ENCODE measurements at places on chromosomes 7 and 10.

DNA sequence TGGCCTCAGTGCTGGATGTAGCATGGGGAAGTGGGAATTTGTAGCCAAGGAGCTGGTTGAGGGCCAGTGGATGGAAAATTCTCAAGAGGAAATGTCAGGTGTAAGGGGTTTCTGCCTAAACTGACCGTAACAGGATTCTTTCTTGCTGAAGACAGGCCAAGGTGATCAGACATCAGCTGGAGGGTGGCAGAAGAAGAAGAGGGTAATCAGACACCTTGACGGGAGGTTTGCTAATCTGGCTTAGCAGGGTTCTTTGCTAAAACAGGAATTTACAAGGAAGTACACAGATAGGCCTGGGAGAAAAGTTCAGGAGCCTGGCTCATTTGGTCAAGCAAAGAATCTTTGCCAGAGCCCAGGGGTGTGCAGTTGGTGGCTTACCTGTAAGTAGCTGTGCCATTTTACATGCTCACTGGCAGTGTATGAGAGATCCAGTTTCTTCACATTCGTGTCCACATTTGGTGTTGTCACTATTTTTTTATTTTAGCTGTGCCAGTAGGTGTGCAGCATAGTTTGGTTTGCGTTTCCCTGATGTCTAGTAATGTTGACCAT is 73.7 kb downstream of the BMPR1A start:
- peak; percentile 10 for DNase-seq

DNA sequence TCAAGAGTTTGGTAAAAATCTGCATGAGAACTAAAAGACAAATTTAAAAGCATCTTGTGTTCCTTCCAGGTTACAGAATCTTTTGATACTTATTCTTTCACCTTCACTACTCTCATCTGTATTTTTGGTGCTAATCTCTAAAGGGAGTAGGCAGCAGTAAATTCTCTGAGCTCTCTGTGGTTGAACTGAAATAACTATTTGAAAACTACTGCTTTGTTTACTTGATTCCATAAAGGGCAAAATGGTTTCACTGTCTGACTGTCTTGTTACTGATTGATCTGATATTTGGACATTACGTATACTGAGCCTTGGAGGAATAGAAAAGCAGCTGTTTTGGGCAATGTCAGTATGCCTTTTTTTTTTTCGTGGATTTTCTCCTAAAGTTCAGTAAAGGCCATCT is 103.3 kb downstream of the CHRM2 start:
- DNase-seq: no peak

DNA sequence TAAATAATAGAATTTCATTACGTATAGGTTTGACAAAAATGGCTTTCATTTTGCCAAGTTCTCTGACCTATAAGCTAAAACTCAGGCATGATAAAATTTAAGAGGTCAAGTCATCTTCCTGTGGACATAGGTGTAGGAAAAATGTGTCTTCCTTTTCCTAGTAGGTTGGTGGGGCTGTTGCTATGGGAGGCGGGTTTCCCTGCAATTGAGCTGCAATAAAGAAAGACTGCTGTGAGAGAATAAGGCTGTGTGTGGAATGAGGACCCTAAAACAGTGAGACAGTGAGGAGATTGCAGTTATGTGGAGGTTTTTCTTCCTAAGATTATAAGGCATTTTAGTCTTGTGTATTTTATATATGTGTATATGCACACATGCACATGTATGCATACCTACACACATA is 13.0 kb upstream of the SEMA3A start:
- DNase-seq: no peak

GRCh38 chr7:930975-931758 is 23.3 kb downstream of the ADAP1 start:
- no peak for DNase-seq

GRCh38 chr10:120394446-120394845 is 62.6 kb upstream of the PLPP4 start:
- DNase-seq: peak; percentile 19

DNA sequence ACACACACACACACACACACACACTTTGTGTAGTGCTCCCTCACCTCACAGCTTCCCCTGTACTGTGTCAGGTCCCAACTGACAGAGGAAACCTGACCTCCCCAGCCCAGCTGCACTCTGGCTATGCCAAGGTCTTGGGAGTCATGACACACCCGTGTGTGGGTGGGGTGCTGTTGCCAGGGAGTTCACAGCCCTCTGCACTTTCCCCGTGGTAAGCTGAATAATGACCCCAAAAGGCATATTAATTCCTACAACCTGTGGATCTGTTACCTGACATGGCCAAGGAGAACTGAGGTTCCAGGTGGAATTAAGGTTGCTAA is 8.9 kb upstream of the NANOS1 start:
- no peak for DNase-seq

DNA sequence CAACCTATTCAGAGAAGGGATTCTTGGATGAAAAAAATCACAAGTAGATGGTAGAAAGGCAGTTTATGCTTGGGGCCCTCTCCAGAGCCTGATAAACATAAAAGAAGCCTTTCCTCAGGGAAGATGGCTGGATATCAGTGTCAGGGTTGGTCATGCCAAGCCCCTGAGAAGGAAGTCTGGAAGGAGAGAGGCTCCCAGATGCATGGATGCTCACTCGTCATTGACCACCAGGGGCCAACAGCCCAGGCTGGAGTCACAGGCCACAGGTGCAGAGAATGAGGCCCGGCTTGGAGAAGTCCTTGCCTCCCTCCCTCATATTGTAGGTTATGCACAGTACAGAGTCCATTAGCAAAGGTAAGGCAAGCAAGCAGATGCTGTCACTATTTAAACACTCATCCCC is 506.7 kb downstream of the GRID1 start:
- DNase-seq: no peak

DNA sequence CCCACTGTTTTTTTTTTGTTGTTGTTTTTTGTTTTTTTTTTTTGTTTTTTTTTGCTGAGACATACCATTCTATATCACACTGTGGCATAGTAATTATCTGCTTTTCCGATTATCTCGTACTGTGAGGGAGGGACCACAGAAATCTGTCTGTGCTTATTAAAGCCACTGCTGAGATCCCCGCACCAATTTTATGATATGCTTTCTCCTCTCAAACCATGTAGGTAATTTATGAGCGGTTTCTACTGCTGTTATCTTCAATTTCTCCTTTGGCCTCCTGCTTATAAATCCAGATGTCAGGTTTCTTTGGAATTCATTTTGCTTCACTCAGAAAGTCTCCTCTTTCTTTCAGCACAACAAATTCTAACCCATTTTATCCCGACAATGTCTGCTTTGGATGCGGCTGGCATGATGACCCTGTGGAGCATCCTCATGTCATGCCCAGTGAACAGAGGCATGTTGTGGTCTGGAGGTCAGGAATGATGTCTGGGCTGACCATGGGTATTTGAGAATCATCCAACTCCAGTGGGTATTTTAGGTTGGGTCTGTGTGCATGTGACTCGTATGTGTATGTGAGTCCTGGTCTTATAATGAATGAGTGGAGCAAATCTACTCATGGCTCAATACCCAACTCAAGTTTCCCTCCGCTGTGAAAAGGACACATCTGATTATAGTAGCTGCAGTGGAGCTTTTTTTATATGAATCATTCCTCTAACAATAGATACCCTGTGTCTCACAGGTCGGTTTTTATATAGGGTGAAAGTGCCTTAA is 213.4 kb downstream of the GALNT17 start:
- no peak for DNase-seq

DNA sequence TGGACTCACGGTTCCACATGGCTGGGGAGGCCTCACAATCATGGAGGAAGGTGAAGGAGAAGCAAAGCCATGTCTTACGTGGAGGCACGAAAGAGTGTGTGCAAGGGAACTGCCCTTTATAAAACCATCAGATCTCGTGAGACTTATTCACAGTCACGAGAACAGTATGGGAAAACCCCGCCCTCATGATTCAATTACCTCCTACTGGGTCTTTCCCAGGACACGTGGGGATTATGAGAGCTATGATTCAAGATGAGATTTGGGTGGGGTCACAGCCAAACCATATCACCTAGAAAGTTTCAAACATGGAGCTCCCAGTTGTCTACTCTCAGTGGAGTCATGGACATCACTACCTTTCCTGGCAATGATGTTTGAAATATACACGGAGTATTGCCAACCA is 49.6 kb downstream of the CYCS start:
- no peak for DNase-seq

DNA sequence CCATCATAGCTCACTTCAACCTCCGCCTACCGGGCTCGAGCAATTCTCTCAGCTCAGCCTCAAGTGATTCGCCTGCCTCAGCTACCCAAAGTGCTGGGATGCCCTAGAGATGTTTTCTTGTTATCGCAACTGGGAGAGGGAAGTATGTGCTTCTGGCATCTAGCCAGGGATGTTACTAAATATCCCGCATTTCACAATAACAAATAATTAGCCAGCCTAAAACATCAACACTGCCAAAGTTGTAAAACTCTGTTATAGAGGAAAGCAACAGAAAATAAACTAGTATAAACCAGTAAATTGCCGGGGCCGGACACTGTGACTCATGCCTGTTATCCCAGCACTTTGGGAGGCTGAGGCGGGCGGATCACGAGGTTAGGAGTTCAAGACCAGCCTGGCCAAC is 7.2 kb downstream of the INA start:
- no peak for DNase-seq

DNA sequence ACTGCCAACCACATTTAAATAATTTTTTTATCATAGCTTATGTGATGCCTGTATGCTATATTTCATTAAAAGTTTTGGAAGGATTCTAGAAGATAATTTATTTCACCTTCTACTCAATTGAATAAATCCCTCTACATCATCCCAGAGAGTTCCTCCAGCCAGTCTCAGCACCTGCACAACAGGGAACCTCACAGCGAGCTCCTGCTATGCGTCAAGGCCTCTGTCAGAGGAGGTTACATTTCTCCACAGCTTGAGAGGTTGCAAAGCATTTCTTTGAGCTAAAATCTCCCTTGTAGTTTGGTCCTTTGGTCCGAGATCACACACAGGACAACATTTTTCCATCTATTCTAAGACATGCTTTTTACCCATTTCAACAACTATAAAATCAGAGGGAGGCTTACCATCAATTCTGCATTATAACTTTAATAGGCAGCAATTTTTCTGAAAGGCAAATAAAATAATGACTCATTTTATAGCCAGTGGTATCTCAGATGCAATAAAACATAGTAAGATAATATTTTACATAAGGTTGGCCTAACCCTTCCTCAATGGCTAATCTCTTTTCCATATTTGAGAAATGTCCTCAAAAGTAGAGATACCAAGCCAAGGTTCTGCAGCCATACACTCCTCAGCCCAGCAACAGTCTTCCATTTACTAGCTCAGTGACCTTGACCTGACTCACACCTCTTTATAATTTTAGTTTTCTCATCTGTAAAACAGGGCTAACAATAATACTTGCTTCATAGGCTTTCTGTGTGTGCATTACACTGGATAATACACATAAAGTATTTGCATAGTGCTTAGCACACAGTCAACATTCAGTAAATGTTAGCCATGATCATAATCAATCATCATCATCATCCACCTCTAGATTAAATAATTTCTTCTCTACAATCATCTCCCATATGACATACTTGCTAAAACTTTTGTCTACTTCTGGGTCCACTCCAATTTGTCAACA is 68.8 kb downstream of the DOCK4 start:
- no peak for DNase-seq

GRCh38 chr10:87921931-87922688 is 58.7 kb downstream of the PTEN start:
- no peak for DNase-seq

DNA sequence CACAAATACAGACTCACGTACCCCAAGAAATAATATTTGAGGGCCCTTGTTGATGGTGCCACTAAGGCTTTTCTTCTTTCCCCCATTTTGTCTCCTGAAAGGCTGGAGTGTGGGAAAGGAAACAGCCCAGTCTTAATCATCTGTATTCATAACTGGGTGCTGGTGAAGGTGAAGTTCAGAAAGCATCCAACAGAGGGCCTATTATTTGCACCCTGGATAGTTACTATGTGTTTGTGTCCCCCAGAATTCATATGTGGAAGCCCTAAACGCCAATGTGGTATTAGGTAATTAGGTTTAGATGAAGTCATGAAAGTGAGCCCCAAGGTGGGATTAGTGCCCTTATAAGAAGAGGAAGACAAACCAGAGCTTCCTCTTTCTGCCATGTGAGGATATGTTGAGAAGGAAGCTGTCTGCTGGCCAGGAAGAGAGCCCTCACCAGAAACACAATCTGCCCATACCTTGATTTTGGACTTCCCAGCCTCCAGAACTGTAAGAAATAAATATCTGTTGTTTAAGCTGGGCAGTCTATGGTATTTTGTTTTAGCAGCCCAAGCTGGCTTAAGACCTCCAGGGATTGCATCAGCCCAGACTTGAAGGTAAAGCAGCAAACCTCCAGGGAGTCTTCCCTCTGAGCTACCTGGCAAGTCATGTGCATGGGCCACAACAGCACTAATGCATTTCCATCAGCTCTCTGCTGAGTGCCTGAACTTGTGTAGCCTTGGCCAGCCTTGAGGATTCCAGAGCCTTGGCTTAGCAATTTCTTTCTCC is 90.0 kb upstream of the ADRB1 start:
- DNase-seq: no peak

DNA sequence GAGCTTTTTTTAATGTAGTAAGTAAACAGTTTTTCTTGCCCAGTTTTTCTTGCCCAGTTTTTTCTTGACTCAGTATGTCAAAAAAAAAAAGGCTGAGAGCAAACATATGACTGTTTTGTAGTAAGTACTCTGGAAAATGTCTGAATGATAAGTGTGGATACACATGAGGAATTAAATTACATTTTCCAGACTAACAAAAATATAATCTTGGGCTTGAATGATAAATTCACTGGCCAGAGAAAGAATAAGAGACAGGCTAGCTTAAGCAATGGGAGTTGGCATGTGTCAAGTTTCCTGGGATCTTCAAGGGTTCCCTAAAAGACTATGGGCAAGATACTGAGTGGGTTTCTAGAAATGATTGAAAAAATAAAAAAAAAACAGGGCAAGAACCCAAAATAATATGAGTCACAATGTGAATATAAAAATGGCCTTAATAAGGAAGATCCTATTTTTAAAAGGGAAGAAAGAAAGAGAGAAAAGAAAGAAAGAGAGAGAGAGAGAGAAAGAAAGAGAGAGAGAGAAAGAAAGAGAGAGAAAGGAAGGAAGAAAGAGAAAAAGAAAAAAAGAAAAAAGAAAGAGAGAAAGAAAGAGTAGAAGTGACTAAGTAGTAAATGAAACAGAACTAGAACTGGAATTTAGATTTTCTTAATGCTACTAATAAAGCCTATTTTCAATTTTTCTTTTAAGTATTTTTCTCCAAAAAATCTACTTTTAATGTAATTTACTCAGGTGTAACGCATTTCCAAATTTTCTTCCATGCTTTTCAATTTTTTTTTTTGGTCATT is 60.2 kb downstream of the TFPI2 start:
- no peak for DNase-seq

DNA sequence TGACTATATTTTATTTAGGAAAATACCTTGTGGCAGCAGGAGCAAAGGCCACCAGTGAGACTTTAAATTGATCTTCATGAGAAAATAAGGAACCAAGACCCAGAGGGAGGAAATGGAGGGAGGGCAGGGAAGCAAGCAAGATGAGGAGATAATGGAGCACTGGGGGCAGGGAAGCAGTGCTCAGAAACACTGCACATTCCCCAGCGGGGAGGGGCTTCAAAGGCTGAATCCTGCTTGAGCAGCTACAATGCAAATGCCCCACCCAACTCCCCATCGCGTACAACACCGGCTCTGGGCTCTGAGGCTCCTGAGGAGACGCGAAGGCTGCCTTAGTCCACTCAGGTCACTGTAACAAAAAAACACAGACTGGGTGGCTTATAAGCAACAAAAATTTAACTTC is 503.8 kb downstream of the GRID1 start:
- DNase-seq: no peak

GRCh38 chr7:20776942-20777341 is 9.7 kb downstream of the SP8 start:
- DNase-seq: no peak

GRCh38 chr10:71804077-71804476 is 30.8 kb upstream of the VSIR start:
- no peak for DNase-seq

GRCh38 chr10:17993361-17993760 is 41.6 kb downstream of the SLC39A12 start:
- no peak for DNase-seq

Measured in thyroid gland (tissue), 4 donors.